ENCODE measurements at places on chromosomes 6 and 20.

DNA sequence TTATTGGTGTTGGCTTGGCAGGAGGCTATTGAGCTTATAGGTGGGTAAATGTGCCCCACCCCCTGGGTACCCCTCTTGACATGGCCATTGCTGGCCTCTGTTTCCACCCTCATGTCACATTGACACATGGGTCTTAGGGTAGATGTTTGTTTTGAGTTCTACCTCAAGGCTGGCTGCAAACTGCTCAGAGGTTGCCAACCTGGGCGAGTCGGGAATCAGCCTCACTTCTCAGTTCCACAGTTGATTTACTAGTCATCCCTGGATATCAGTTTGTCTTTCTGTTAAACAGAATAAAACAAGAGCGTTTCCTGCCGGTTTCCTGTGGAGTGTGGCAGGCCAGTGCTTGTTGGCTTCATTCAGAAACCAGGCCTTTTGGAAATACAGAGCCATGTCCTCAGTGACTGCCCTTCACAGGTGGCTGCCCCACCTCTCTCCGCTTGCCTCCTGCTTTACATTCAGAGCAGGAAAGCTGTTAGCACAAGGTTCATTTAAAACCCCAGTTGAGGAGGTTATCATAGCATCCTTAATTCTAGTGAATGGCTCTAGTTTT is 105.6 kb downstream of the TCP11 start:
- H3K4me1 ChIP-seq: peaks cover 11% of the 10 kb centered on the region
- peaks cover 1% of the 10 kb centered on the region for H3K36me3 ChIP-seq
- H3K27me3 ChIP-seq: no peaks in the 10 kb centered on the region
- no peak overlapping the region for H3K27ac ChIP-seq
- DNase-seq: no peak

- no peak for DNase-seq
- no peaks in the 10 kb centered on the region for H3K36me3 ChIP-seq
- H3K4me3 ChIP-seq: no peak overlapping the region
- H3K27ac ChIP-seq: no peak overlapping the region
- no peaks in the 10 kb centered on the region for H3K27me3 ChIP-seq
These were observed 31.1 kb downstream of the CD109 start for GRCh38 chr6:73727114-73727513.

- H3K36me3 ChIP-seq: no peaks in the 10 kb centered on the region
- H3K27me3 ChIP-seq: no peaks in the 10 kb centered on the region
- no peak for DNase-seq
- H3K27ac ChIP-seq: no peak overlapping the region
These were observed 244.9 kb downstream of the TSHZ2 start for GRCh38 chr20:53216856-53217576.

DNA sequence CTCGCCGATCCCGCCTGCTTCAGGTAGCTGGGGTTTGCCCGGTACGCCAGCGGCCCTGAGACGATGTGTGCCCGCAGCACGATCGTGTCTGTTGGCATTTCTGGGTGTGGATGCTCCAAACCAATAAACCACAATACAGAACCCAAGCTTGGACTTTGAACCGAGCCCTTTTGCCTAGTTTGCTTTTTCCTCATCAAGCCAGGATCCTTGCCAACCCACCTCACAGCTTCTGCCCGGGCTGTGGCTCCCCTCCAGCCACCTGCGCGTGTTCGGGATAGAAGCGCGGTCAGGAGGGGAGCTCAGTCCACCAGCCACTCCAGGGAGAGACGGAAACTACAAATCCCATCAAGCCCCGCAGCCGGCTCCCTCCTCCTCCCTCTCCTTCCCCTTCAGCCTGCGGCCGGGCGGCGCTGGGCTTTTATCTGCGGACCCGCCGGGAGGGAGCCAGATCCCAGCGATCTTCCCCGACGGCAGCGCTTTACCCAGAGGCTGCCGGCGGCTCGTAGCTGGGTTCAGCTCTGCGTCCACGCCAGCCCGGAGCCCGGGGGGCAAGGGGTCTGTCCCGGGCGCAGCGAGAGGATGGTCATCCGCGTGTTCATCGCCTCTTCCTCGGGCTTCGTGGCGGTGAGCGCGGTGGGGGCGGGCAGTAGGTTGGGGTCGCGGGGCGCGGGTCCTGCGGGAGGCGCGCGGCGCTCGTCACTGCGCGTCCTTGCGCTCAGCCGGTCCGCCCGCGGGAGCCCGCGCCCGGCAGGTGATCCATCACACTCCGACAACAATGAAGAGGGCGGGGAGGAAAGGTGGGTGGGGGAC is at the start of gene SH3BGRL2:
Gene SH3BGRL2 (plus strand): TSS at position 447 of the 810 bp plus-strand sequence. CDS start 133 bp downstream, at position 580.
- peak within 1 kb of the TSS; percentile 78 for H3K4me3 ChIP-seq
- H3K4me1 ChIP-seq: peaks cover 6% of the 10 kb centered on the region
- no peak within 1 kb of the TSS for H3K27ac ChIP-seq

- H3K27me3 ChIP-seq: no peaks in the 10 kb centered on the region
- peaks cover 2% of the 10 kb centered on the region for H3K36me3 ChIP-seq
- no peak overlapping the region for H3K27ac ChIP-seq
- no peak for DNase-seq
These were observed 140.0 kb downstream of the ARID1B start for GRCh38 chr6:156917213-156917612.

- DNase-seq: peak; percentile 15
- H3K27ac ChIP-seq: no peak overlapping the region
- no peaks in the 10 kb centered on the region for H3K36me3 ChIP-seq
- H3K4me3 ChIP-seq: no peak overlapping the region
These were observed 360.6 kb downstream of the RIMS1 start for GRCh38 chr6:72246926-72247325.

GRCh38 chr6:110180228-110181008 is at the start of gene CDC40:
CDC40 (plus strand) TSS chr6:110180427; CDS start chr6:110180445, 18 bp downstream.
- H3K36me3 ChIP-seq: no peaks in the 10 kb centered on the region
- DNase-seq: no peak
- 0 out of 2 replicates have a peak, but pooled peaks cover 5% of the 10 kb centered on the region for H3K4me1 ChIP-seq
- peak within 1 kb of the TSS; percentile 98 for H3K27ac ChIP-seq
- no peaks in the 10 kb centered on the region for H3K27me3 ChIP-seq

GRCh38 chr6:132893772-132894490 is 79.6 kb downstream of the RPS12 start:
- peak; percentile 21 for DNase-seq
- no peak overlapping the region for H3K27ac ChIP-seq
- H3K4me3 ChIP-seq: no peak overlapping the region
- no peaks in the 10 kb centered on the region for H3K36me3 ChIP-seq
- no peaks in the 10 kb centered on the region for H3K27me3 ChIP-seq

DNA sequence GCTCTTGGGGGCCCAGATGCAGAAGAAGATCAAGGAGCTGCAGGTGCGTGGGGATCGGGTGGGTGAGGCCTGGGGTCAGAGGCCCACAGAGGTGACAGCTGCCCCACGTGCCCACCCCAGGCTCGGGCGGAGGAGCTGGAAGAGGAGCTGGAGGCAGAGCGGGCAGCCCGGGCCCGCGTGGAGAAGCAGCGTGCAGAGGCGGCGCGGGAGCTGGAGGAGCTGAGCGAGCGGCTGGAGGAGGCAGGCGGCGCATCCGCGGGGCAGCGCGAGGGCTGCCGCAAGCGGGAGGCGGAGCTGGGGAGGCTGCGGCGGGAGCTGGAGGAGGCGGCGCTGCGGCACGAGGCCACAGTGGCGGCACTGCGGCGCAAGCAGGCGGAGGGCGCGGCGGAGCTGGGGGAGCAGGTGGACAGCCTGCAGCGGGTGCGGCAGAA is 41.5 kb downstream of the MYH7B start:
- peaks cover 79% of the 10 kb centered on the region for H3K36me3 ChIP-seq
- peak; percentile 15 for DNase-seq
- H3K27ac ChIP-seq: no peak overlapping the region
- H3K4me3 ChIP-seq: no peak overlapping the region
- H3K27me3 ChIP-seq: no peaks in the 10 kb centered on the region

DNA sequence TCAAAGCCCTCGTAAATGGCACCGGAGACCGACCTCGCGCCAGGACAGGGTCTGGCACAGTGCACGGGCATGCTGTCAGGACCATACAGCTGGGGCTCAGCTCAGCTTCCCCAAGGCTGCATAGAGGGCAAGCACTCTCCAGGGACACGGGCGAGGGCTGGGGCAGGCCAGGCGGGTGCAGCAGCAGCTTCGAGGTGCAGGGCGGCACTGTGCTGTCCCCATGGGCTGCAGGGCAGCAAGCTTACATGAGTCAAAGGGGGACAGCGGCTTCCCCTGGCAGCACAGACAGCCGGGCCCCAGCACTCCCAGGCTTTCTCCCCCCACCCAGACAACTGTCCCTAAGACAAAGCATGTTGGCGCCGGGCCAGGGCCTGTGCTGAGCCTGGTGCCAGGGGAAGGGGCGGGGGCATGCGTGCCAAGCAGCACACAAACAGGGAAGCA is 25.7 kb downstream of the PSMG4 start:
- DNase-seq: no peak

DNA sequence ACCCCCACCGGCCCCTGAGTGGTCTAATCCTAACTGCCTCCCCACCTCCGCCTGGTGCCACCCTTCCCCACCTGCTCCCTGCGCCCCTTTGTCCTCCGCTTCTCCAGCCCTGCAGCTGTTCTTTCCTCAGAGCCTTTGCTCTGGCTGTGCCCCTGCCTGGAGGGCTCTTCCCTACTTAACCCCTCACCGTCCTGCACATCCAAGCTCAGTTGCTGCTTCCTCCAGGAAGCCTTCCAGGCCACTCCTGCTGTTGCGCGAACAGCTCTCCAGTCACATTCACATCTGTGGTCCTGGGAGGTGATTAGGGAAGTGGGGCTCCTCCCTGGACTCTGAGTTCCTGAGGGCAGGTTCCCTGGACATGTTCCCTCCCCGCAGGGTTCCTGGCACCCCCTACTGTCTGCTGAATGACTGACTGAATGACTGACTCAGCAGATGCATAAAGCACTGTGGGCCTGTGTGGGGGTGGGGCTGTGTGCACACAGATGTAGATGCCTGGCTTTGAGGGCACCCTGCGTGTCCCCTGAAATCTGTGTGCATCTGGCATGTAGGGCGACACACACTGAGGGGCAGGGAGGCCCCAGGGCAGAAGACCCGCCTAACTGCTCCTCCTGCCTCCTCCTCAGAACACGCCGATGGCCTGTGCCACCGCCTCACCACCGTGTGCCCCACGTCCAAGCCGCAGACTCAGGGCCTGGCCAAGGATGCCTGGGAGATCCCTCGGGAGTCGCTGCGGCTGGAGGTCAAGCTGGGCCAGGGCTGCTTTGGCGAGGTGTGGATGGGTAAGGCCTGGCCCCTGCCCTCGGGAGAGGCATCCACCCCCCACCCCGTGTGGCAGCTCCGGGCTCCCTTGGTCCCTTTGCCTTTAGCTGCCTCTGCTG is 51.4 kb downstream of the SRC start:
- no peak overlapping the region for H3K4me3 ChIP-seq
- no peak for DNase-seq
- H3K4me1 ChIP-seq: no peaks in the 10 kb centered on the region
- H3K27me3 ChIP-seq: no peaks in the 10 kb centered on the region
- H3K36me3 ChIP-seq: peaks cover 39% of the 10 kb centered on the region

GRCh38 chr6:153392156-153392555 is 261.1 kb upstream of the RGS17 start:
- no peak overlapping the region for H3K27ac ChIP-seq
- no peak overlapping the region for H3K4me3 ChIP-seq
- DNase-seq: no peak
- H3K27me3 ChIP-seq: no peaks in the 10 kb centered on the region
- no peaks in the 10 kb centered on the region for H3K4me1 ChIP-seq

GRCh38 chr6:112957536-112957916 is 610.4 kb downstream of the RFPL4B start:
- peaks cover 2% of the 10 kb centered on the region for H3K4me1 ChIP-seq
- no peak overlapping the region for H3K4me3 ChIP-seq
- H3K27me3 ChIP-seq: no peaks in the 10 kb centered on the region

- no peaks in the 10 kb centered on the region for H3K4me1 ChIP-seq
- no peak overlapping the region for H3K4me3 ChIP-seq
- no peak overlapping the region for H3K27ac ChIP-seq
- no peaks in the 10 kb centered on the region for H3K36me3 ChIP-seq
- DNase-seq: peak; percentile 75
- H3K27me3 ChIP-seq: no peaks in the 10 kb centered on the region
These were observed 100.8 kb downstream of the MOXD1 start for GRCh38 chr6:132300323-132300949.

DNA sequence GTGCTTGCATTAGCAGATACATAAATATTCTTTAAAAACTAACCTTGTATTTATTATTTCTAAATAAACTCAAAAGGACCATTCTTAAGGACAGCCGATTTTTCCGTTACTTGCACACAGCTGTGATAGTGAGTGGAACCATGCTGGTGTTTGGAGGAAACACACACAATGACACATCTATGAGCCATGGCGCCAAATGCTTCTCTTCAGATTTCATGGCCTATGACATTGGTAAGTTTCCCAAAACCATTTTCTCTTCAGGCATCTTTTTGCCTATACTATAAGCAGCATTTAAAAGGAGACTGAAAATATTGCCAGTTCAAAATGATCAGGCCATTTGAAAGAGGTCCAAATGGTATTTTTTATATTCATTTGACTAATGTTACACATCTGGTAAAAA is 92.3 kb downstream of the ATRN start:
- H3K4me1 ChIP-seq: no peaks in the 10 kb centered on the region
- H3K4me3 ChIP-seq: no peak overlapping the region
- DNase-seq: peak; percentile 71
- no peaks in the 10 kb centered on the region for H3K27me3 ChIP-seq

DNA sequence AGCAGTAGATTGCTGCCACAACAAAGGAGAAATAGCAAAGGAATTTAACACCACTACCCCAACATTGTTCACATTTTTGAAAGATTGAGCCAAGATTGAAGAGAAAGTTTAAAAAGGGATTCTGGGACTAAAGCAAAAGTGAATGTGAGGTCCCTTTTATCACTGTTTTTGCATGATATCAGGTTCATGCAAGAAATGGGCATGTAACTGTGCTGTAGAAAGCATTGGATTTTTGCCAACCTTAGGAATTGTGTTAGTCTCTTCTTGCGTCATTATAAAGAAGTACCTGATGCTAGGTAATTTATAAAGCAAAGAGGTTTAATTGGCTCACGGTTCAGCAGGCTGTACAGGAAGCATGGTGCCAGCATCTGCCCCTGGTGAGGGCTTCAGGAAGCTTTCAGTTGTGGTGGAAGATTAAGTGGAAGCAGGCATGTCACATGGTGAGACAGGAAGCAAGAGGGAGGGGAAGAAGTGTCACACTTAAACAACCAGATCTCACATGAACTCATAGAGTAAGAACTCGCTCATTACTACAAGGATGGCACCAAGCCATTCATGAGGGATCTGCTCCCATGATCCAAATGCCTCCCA is 4.6 kb upstream of the GJB7 start:
- no peak overlapping the region for H3K4me3 ChIP-seq
- H3K27ac ChIP-seq: no peak overlapping the region
- H3K27me3 ChIP-seq: no peaks in the 10 kb centered on the region
- H3K4me1 ChIP-seq: peaks cover 6% of the 10 kb centered on the region

- 0 out of 2 replicates have a peak, but pooled peaks cover 1% of the 10 kb centered on the region for H3K36me3 ChIP-seq
- DNase-seq: peak; percentile 87
- H3K27ac ChIP-seq: no peak overlapping the region
- no peaks in the 10 kb centered on the region for H3K27me3 ChIP-seq
- H3K4me3 ChIP-seq: no peak overlapping the region
These were observed 212.0 kb upstream of the PROKR2 start for GRCh38 chr20:5528719-5529256.
